ENCODE measurements at places on chromosomes 13 and 19. TPM values are rescaled to one million over a fixed set of nuclear protein-coding genes. Genes with fewer than 3 reads are reported as not detected.

Gene RABAC1
- total RNA-seq = 102 TPM

Gene SPC24
- total RNA-seq = 0.59 TPM

Gene ACP7
- not detected for total RNA-seq

Gene CERS1
- total RNA-seq = not detected

Gene CEACAM6
- total RNA-seq = not detected

Gene ATXN8OS
- total RNA-seq = not detected

Gene DNAAF3
- not detected for total RNA-seq

Gene ZNF682
- total RNA-seq = 16.0 TPM

Gene CEACAM4
- total RNA-seq = 0.84 TPM

Gene KLK15
- not detected for total RNA-seq

Gene SNAPC2
- 10.9 TPM for total RNA-seq

Gene SLAIN1
- 42.5 TPM for total RNA-seq

Gene RETN
- not detected for total RNA-seq

Gene ZNF880
- total RNA-seq = 33.8 TPM

Gene AMH
- total RNA-seq = 3.3 TPM

Gene C19orf81
- not detected for total RNA-seq

Gene ELAVL1
- 20.8 TPM for total RNA-seq

Gene CD33
- 1.7 TPM for total RNA-seq

Gene NAPSA
- total RNA-seq = 0.61 TPM

Gene NOVA2
- not detected for total RNA-seq

Gene A1BG
- 7.6 TPM for total RNA-seq

Gene RGCC
- 752 TPM for total RNA-seq

Measured in CD4-positive, alpha-beta T cell (primary cell).